ENCODE measurements at places on chromosomes 5 and 9.

GRCh38 chr5:140311011-140311467, 8.1 kb upstream of the PFDN1 start:
- peak; percentile 32 for DNase-seq

GRCh38 chr5:155229135-155229534, 215.6 kb downstream of the KIF4B start:
- no peak for DNase-seq

DNA sequence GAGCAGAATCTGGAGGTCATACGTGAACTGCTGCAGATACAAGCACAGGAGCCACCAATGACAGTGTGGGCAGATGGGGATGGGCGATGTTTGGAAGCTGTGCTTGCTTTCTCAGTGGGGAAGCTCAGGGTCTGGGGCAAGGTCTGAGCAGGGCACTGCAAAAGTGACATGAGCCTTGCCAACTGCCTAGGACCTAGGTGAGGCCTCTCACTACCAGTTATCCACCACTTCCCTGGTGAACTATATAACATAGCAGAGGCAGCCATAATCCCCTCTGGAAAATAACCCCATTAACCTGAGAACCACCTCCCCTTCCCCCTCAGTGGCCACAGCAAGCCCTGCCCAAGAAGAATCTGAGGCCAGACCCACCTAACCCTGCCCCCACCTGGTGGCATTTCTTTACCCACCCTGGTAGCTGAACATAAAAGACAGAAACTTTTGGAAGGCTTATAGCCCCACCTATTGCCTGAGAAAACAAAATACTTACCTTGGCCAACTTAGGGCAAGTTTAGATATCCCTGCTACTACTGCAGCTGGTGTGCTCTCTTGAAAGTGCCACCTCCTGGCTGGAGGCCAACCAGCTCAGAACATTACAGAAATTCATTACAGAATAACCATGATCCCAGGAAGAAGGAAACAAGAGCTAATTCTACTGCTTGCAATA, 18.8 kb upstream of the SPEF2 start:
- peak; percentile 5 for DNase-seq

DNA sequence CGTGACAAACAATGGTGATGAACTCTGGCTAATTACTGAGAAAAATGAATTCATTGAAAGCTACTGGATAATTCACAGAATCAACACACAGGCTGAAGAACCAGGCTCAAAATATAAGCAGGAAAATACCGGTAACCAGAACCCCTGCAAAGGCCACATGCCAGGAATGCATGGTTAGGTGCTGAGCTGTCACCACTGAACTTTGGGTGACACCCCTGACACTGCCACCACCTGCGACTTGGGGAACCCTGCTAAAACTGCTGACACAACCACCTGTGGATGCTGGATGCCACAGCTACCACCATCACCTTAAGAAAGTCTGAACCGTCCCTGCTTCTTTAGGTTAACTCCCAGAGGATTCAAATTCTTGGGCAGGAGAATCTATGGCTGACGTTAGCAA, 72.0 kb upstream of the NR4A3 start:
- no peak for DNase-seq

DNA sequence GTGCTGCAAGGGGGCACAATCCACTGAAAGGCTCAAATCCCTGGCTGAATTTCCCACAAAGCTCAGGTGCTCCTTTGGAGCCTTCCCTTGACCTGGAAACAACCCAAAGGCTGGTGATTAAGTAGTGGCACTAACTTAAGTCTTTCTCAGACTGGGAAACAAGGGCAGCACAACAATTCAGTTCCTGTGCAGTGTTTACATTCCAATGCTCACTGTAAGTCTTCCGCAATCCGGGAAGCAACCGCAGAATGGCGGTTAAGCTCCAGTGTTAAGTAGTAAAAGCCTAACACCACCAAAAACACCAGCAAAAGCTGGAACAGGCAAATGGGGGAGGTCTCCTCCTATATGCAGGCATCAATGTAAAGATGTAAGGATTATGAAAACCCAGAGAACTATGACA, 117.2 kb downstream of the TRPM3 start:
- DNase-seq = no peak

- no peak for DNase-seq
Measured at GRCh38 chr5:103674251-103674650, 111.7 kb upstream of the NUDT12 start.

GRCh38 chr5:37640088-37640487, 199.8 kb downstream of the GDNF start:
- DNase-seq = no peak

DNA sequence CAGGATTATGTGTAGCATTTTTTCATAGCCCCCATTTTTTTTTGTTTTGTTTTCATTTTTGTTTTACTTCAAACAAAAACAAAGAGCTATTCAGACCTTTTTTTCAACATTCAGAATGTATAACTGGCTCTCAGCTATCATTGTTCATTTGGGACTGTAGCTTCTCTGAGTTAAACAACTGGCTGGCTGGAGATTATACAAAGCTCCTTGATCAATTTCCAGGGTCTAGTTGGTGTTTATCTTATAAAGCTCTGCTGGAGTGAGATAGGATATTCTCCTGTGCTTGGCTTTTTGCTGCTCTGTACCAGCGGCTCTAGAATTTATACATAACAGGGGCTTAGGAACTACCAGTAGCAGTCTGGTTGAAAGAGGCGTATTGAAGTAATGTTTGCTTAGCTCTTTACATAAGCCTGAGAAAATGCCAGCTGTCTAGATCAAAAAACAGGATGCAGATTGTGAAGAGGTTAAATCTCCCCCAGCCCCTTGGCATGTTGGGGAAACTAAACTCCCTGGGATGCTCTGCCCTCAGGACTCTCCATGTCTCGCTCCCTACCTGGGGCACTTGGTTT, 15.2 kb downstream of the GARNL3 start:
- no peak for DNase-seq

DNA sequence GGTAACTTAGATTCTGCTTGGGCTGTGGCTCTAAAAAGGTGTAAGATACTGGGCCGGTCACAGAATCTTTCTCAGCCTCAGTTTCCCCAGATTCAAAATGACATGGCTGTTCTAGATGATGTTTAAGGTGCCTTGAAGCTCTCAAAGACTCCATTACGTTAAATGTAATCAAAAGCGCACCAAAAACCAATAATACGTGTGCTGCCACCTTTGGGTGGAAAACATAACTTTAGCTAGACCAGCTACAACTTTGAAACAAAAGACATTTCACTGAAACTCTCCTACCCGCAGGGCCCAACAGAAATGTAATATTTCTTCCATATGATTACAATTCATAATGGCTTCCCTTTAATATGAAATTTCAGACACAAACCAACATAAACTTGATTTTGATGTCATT, 35.0 kb upstream of the PCSK5 start:
- peak; percentile 14 for DNase-seq

GRCh38 chr5:168432903-168433302, 53.4 kb upstream of the RARS1 start:
- no peak for DNase-seq

DNA sequence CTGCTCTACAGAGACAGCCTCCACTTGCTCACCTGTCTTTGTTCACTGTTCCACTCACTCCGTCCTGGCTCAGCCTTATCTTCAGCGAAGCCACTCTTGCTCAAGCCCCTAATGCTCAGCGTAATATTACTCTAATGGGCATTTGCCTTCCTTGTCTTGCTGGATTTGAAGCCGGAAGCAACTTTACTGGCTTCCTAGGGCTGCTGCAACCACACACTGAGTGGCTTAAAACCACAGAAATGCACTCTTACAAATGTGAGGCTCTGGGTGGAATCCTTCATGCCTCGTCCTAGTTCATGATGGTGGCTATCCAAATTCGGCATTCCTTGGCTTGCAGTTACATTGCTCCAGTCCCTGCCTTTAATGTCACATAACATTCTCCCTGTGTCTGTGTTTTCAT, 85.5 kb upstream of the MARCHF11 start:
- no peak for DNase-seq

DNA sequence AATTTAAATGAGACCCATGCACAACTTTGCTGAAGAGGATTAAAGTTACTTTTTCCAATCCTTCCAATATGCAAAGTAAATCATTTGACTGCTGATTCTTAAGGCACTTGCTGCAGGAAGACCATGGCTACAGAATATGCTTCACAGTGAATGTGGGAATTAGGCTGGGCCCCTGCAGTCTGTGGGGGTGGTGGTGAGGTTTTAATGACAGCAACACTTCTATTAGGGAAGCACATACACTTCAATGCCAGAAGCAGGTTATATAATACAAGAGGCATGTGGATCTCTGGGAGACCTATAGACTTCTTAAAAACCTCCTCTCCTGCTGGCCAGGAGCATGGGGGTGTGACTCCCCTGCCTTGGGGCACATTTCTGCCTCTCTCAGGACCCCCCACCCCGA, 124.5 kb upstream of the KLF9 start:
- peak; percentile 32 for DNase-seq

GRCh38 chr9:100379862-100380261, 27.1 kb upstream of the TEX10 start:
- DNase-seq = no peak

GRCh38 chr5:131393498-131393968, 129.7 kb downstream of the CDC42SE2 start:
- no peak for DNase-seq

DNA sequence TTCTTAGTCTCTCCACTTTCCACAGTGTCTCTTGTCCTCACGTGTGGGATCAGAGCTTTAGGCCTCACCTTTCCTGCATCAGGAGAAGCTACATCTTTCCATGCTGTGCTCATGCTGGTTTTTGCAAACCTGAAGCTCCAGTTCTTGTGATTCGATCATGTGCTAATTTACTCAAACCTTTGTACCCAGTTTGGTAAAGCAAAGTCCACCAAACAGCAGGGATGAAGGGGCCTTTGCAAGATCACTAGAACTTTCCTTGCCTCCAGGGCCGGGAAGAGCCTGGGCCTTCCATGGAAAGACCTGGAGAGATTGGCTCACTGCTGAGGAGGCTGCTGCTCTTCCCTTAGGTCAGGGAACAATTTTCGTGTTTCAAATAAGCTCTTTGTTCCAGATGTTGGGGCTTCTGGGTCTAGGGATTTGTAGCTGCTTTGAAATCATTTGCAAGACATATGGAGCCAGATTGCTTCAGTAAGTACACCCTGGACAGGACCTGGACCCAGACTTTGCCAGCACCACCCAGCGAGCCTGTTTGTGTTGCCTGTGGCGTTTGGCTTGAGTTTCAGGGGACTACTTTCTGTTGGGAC, 18.7 kb upstream of the SPATA31E1 start:
- DNase-seq = no peak

DNA sequence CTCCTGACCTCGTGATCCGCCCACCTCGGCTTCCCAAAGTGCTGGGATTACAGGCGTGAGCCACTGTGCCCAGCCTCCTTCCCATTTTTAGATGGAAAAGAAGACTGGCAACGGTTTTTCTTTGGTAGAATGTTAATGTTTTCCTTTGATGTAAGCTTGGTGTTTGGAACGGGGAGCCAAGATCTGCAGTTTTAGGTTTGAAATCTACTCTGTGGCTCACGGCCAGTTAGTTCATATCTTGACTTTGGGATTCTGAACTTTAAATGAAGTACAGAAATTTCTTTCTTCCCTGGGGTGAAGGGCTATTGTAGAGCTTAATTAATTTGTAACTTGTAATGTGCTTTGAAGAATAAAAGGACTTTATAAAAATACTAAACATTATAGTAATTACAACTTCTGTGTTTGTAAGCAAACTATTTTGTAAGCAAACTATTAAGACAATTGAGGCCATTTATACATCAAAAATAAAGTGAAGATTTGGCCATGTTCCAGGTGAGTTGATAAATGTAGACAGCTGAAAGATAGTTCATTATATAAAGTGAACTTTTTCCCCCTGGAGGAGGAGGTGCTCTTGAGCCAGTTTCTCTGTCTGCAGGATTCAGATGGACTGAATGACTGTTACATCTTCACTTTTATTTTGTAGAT, 117.1 kb upstream of the TUT7 start:
- no peak for DNase-seq

DNA sequence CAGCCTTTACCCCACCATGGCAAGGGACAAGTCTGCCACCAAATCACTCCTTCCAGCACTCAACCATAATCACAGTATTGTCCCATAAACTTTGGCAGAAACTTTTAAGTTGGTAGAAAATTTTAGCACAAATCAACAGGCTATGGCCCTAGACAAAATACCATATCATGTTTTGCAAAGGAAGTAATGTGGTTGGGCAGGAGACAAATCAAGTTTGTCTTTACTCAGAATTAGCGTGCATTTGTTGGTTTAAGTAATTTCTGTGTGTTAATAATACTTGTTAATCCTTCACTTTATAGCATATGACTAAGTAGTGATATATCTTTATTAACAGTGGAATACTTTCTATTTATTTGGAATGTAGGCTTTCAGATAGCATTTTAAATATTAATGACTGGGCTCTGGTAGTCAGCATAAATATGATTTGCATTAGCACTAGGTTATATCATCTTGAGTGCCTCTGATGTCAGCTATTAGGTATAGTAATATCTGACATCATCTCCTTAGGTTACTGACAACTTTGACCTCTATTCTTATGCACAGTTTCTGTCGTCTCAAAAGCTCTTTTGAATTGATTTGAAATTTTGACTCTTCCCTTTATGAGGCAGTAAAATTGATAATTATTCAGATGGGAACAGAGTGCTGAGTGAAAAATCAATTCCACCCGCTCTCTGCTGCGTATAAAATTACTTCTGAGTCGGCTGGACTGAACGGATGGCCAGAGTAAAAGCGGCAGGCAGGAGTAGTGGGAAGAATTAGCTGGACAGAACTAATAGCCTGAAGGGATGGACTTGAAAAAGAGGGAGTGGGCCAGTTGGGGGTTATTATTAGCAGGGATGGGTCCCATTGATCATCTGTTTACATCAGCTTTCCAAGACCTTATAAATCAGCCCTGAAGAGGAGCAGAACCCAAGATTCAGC, 40.1 kb upstream of the TLX3 start:
- DNase-seq = no peak

- no peak for DNase-seq
Measured at GRCh38 chr9:35274993-35275392, 113.2 kb downstream of the UNC13B start.

GRCh38 chr9:136482793-136483588, at the start of gene SEC16A:
Gene SEC16A (minus strand): TSS chr9:136483040. CDS start chr9:136477615, 5,425 bp downstream.
- peak; percentile 97 for DNase-seq

DNA sequence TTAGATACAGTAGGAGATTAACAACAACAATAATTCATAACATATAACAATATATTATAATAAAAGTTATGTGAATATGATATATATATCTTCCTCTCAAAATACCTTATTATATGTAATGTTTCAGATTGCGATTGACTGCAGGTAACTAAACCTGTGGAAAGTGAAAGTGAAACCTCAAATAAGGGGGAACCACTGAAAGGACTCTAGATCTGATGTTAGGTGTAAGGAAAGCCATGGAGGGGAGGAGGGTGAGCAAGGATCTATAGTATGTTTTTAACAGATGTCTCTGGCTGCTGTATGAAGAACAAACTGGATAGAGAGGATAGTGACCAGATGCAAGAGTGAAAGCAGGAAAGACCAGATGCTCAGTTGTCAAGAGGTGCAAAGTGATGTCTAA, 5.8 kb upstream of the FSTL4 start:
- no peak for DNase-seq

GRCh38 chr5:40486437-40487275, 193.1 kb upstream of the PTGER4 start:
- DNase-seq = peak; percentile 88
